ENCODE measurements at places on chromosomes 16 and 17.

DNA sequence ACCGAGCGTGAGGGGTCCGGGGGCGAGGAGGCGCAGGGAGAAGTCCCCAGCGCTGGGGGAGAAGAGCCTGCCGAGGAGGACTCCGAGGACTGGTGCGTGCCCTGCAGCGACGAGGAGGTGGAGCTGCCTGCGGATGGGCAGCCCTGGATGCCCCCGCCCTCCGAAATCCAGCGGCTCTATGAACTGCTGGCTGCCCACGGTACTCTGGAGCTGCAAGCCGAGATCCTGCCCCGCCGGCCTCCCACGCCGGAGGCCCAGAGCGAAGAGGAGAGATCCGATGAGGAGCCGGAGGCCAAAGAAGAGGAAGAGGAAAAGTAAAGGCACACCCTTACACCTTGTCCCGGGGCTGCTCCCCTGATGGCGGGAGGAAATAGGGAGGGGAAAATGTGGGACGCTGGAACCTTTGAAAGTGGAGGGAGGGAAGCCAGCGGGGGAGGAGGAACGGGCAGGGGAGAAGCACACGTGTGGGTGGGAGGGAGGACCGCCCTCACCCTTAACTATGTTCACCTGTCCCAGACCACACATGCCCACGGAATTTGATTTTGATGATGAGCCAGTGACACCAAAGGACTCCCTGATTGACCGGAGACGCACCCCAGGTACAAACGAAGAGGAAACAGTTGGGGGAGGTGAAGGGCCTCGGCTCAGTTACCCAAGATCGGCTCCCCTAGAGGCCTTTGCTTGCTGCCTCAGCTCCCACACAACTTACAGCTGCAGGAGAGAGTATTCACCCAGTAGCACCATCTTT lies 916 bp downstream of the PAGR1 start:
- no peak for DNase-seq

DNA sequence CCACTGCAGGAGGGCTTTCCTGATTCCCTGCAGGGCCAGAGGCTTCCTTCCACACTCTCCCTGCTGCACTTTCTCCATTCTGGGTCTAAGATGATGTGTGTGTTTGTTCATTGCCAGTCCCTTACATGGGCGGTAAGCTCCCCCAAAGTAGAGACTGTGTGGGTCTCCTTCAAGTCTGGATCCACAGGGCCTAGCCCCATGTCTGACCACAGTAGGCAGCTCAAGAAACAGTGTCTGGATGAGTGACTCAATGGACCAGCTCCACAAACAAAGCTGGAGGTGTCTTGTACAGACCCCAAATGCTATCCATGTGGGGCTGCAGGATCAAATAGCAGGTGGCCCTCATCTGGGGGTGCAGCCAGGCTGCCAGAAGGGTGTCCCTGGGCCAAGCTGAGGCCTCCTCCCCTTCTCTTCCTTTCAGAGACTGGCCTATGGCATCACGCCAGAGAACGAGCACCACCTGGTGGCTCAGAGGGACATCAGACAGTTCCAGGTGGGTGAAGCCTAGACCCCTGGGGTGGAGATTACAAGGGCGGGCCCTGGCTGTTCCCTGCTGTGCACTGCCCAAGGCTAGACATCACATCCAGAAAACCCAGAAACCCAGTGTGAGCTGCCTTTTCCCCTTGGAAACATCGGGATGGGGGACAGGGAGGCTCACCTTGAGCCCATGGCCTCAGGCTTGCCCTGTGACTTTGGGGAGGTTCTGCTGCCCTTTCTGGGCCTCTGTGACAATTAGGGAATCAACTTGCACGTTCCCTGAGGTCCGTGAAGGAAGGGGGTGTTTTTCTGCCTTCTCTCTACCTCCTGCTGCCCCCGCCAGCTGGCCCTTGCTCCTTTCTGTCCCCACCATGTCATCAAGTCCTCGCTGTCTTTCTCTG lies 45.9 kb downstream of the SLC6A2 start:
- peak; percentile 69 for DNase-seq

DNA sequence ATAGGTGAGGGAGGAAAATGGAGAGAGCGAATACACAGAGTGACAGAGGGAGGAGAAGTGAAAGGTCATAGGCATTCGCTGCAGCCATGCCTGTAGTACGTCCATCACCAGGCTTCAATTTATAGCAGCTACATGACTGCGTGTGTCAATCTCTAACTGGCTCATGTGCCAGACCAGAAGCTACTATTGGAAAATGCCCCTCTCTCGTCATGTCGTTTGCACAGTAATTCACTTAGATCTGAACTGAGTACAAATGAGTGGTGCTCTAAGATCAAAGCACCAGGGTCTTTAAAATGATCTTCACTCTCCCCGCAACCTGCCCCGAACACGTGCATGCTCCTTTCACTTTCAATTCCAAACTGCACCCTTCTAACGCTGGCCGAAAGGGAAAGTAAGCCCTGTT lies 51.3 kb downstream of the ADCY9 start:
- DNase-seq: no peak

DNA sequence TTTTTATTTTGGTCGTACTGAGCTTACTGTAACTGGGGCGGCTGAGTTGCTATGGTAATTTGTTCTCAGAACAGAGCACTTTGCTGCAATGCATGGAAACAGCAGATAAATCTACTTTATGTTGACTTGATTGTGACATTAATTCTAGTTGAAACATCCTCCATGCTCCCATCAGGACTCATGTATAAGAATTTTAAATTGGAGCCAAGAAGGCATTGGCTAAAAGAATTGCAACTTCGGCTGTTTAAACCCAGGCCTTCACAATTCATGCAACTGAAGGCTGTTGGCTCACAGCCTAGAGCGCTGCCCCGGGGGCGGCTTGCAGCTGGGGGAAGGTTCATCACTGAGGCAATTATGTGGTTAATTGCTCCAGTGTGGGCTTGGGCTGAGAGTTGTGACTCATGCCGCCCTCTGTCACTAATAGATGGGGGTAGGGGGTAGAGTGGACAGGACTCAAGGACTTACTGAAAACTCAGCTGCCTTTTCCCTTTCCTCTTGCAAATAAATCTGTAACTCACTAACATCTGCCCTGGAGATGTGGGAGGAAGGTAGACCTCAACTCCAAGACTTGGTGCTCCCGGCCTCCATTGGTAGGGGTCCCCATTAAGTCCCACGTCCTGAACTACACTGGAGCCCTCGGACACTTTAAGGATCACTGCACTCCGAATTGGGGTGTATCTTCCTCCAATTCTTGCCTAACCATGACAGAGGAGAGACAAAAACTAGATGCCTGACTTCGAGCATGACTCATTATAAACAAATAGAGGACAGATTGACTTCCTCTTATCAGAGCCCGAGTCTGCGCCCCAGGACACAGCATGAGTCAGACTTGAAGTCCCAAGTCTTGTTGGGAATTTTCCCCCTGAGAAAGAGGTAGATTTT lies 37.5 kb downstream of the ERCC4 start:
- DNase-seq: peak; percentile 72

DNA sequence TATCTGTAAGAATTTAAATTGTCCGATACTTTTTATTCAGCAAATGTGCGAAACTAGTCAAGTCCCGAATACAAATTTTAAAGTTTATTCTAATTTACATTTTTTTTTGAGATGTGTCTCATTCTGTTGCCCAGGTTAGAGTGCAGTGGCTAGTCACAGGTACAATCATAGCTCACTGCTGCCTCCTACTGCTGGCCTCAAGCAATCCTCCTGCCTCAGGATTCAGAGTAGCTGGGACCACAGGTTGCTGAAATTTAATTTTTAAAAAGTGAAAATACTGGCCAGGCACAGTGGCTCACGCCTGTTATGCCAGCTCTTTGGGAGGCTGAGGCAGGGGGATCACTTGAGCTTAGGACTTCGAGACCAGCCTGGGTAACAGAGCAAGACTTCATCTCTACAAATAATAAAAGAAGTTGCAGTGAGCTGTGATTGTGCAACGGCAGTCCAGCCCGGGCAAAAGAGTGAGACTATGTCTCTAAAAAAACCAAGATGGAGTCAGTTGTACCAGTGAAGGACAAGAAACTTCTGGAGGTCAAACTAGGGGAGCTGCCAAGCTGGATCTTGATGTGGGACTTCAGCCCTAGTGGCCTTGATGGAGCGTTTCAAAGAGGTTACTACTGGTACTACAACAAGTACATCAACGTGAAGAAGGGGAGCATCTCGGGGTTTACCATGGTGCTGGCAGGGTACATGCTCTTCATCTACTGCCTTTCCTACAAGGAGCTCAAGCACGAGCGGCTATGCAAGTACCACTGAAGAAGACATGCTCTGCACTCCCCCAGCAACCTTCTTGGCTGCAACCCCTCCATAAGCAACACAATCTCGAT lies 5.6 kb downstream of the POLG2 start:
- DNase-seq: no peak

DNA sequence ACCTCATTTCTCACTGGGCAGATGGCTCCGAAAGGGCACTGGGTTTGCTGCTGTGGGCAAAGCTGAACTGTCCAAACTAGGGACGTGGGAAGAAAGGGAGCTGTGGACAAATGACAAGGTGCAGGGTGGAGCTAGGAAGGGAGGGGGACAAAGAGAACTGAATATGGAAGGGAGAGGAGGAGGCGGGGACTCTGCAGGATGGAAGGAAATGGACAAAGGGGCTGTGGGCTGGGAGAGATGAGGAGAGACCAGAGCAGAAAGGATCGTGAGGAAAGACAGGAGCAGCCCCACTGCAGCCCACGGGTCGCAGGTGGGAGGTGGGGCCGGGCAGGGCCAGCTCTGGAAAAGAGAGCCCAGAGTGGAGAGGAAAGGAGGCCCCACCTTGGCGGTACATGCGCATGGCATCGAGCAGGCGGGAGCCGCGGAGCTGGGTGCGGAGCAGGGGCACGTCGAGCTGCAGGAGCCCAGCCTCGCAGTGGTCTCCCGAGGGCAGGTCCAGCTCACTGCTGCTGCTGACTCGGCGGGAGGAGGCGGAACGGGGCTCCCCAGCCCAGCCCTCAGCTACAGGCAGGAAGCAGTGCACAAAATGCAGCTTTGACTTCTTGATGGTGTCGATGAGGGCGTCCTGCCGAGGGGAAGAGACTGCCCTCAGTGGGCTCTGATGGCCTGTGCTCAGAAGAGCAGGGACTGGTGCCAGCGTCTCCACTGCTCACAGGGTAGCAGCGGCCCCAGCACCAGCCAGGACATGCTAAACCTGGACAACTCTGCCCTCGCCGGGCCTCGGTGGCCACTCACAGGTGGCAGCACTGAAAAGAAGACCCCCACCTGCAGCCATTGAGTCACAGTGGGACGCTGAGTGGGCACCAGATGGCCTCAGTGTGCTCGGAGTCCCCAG lies 66.8 kb downstream of the PIPOX start:
- no peak for DNase-seq

DNA sequence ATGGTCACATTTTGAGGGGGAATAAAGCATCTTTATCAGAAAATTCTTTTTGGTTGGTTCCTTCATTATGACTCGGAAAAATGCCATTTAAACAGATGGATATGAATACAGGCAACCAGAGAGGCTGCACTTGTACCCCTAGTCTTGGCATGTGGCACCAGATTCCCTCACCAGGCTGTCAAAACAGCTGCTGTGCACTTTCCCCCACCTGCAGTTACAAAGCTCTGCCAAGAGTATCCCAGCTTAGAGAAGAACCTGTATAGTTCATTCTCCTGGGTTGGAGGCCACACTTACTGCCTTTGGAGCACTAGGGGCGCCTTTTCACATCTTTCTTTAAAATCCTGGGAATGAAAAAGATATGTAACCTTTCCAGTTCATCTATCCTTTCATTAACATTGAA lies 190.3 kb downstream of the KIF2B start:
- DNase-seq: no peak

GRCh38 chr17:63162406-63163157 lies 196.5 kb downstream of the TANC2 start:
- DNase-seq: no peak

- DNase-seq: no peak
Observed at GRCh38 chr17:10001306-10001873, 96.3 kb upstream of the RCVRN start.

DNA sequence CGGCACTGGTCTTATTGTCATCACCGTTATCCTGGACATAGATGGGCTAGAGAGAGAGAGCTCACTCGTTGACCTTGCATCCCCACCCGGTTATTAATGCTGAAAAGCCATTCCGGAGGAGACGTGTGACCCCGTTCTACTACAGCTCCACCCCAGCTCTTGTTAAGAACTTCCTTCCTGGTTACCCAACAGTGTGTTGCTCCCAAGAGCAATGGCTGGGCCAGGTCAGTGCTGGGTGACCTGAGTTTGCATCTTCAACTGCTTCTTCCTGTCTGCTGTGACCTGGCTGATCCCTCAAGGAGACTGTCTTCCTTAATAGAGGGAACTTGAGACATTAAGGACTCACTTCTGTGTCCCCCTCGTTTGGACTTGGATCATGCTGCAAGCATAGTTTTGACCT lies 96.1 kb upstream of the SDK2 start:
- no peak for DNase-seq

DNA sequence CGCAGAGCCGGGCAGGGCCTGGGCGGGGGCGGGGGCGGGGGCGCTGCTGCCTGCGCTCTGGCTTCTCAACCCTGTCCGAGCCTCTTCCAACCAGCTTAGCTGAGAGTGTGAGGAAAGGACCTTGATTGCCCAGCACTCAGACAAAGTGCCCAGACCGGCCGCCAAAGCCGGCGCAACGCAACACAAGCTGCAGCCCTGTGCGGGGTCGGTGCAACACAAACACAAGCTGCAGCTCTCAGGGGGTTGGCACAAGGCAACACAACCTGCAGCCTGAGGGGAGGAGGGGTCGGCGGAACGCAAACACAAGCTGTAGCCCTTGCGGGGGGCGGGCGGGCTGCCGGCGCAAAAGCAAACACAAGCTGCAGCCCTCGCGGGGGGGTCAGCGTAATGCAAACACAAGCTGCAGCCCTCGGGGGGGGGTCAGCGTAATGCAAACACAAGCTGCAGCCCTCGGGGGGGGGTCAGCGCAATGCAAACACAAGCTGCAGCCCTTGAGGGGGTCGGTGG lies 60.0 kb downstream of the KLHDC4 start:
- no peak for DNase-seq

GRCh38 chr16:71943887-71944286 lies 48.6 kb downstream of the IST1 start:
- DNase-seq: no peak

- DNase-seq: no peak
Observed at GRCh38 chr17:42119301-42119700, 1.9 kb downstream of the KAT2A start.

- no peak for DNase-seq
Observed at GRCh38 chr16:82271636-82272035, 101.6 kb upstream of the MPHOSPH6 start.

GRCh38 chr17:46883871-46884520 lies 32.6 kb downstream of the WNT9B start:
- DNase-seq: no peak

- peak; percentile 22 for DNase-seq
Observed at GRCh38 chr17:6862825-6863224, 31.3 kb upstream of the TEKT1 start.
